ENCODE measurements at places on chromosomes 13 and 19. TPM values are rescaled to one million over a fixed set of nuclear protein-coding genes. Genes with fewer than 3 reads are reported as not detected.

GRCh38 chr13:38173403-38173802 lies 176.2 kb upstream of the UFM1 start:
- no peak for DNase-seq
- H3K4me1 ChIP-seq, result no peaks in the 10 kb centered on the region
- no peaks in the 10 kb centered on the region for H3K27me3 ChIP-seq
- no peaks in the 10 kb centered on the region for H3K36me3 ChIP-seq
- H3K4me3 ChIP-seq, result no peak overlapping the region

DNA sequence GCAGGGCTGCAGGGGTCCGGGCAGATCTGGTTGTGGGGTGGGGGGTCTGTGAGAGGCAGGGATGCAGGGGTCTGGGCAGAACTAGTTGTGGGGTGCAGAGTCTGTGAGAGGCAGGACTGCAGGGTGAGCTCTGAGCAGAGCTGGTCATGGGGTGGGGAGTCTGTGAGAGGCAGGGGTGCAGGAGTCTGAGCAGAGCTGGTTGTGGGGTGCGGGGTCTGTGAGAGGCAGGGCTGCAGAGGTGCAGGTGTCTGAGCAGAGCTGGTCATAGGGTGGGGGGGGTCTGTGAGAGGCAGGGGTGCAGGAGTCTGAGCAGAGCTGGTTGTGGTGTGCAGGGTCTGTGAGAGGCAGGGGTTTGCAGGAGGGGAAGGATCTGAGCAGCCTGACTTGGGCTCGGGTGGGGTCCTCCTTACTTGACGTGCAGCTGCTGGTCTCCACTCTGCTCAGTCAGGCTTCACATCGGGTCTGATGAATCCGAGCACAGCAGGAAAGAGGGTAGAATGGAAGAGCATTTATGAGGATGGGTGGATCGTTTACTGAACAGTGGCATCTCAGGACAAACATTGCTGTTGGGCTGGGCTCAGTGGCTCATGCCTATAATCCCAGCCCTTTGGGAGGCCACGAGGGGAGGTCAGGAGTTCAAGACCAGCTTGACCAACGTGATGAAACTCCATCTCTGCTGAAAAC lies 31.2 kb downstream of the IGFL2 start:
- H3K4me1 ChIP-seq, result peaks cover 4% of the 10 kb centered on the region
- peaks cover 3% of the 10 kb centered on the region for H3K36me3 ChIP-seq
- DNase-seq, result no peak
- H3K27me3 ChIP-seq, result peaks cover 2% of the 10 kb centered on the region
- no peak overlapping the region for H3K4me3 ChIP-seq
- H3K27ac ChIP-seq, result no peak overlapping the region

DNA sequence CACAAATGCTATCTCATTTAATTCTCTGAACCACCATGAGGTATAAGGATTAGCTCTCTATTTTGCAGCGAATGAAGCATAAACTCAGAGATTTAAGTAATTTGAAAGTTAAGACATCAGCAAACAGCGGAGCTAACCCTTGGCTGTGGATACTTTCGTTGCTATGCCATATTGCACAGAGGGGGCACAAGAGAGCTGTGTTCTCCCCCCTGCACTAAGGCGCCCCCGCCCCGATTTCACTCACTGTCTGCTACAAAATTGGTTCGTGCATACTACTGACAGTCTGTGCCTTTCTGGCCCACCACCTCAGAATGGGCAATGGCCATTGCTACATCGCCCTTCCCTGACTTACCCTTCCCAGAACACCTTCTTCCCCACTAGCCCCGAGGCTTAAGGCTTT lies 105.7 kb upstream of the OBI1 start:
- H3K36me3 ChIP-seq, result no peaks in the 10 kb centered on the region
- H3K4me3 ChIP-seq, result no peak overlapping the region
- peaks cover 13% of the 10 kb centered on the region for H3K4me1 ChIP-seq

DNA sequence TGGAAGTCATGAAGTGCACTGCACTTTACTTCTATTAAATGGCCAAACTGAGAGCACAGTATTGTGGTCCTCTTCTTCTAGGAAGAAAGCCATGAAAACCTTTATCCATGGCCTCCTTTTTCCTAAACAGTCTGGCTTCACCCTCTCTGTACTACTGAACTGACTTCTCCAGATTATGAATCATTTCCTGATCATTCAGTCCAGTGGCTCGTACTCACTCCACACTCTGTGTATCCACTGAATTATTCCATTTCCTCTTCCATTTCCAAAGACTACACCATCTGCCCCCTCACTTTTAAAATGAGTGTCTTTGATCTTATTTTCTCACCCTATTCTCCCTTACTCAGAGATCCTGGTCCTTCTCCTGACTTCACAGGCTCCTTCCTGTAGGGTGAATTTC lies 29.7 kb upstream of the FREM2 start:
- DNase-seq, result no peak
- no peaks in the 10 kb centered on the region for H3K36me3 ChIP-seq
- H3K4me3 ChIP-seq, result no peak overlapping the region
- no peaks in the 10 kb centered on the region for H3K27me3 ChIP-seq

GRCh38 chr13:111971891-111972780 lies 94.8 kb upstream of the SOX1 start:
- H3K4me1 ChIP-seq, result no peaks in the 10 kb centered on the region
- H3K27ac ChIP-seq, result no peak overlapping the region
- peaks cover 2% of the 10 kb centered on the region for H3K27me3 ChIP-seq
- DNase-seq, result no peak
- no peak overlapping the region for H3K4me3 ChIP-seq
- no peaks in the 10 kb centered on the region for H3K36me3 ChIP-seq

DNA sequence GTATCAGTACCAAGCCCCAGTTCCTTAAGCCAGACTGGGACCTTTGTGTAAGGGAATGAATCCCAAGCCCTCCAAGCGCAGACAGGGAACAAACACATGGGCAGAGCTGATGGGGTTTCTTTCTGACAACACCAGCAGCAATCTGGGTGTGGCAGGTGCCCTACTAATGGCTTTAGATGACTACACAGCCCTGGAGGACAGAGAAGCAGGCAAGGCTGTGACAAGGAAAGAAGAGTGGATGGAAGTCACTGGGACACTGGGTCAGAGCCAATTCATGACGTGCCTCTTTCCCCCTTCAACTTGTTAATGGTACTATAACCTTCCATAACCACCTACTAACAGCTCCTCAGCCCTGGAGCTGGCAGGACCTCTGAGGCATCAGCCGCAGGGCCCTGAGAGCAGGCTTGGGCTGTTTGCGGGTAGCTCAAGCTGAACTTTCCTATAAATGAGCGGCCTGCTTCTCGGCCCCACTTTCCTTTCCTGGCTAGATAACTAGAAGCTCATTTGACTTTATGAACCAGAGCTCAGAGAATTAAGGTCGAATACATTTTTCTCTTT lies 38.9 kb downstream of the RASL11A start:
- H3K4me3 ChIP-seq, result no peak overlapping the region
- H3K36me3 ChIP-seq, result no peaks in the 10 kb centered on the region
- H3K4me1 ChIP-seq, result peaks cover 3% of the 10 kb centered on the region
- no peak overlapping the region for H3K27ac ChIP-seq

- peak; percentile 84 for DNase-seq
- H3K27ac ChIP-seq, result no peak overlapping the region
- peaks cover 2% of the 10 kb centered on the region for H3K4me1 ChIP-seq
- H3K4me3 ChIP-seq, result no peak overlapping the region
- H3K27me3 ChIP-seq, result peaks cover 15% of the 10 kb centered on the region
Observed at GRCh38 chr19:40549007-40549708, 27.5 kb upstream of the SHKBP1 start.

GRCh38 chr13:40982772-40983171 lies 36.3 kb downstream of the ELF1 start:
- H3K27ac ChIP-seq, result peak overlapping the region; percentile 98
- peaks cover 30% of the 10 kb centered on the region for H3K4me1 ChIP-seq
- peaks cover 4% of the 10 kb centered on the region for H3K27me3 ChIP-seq
- H3K4me3 ChIP-seq, result no peak overlapping the region
- DNase-seq, result peak; percentile 33

GRCh38 chr19:18304208-18304457 lies 18.7 kb downstream of the LSM4 start:
- H3K27ac ChIP-seq, result no peak overlapping the region
- no peak for DNase-seq
- H3K4me1 ChIP-seq, result peaks cover 28% of the 10 kb centered on the region
- peaks cover 10% of the 10 kb centered on the region for H3K27me3 ChIP-seq

DNA sequence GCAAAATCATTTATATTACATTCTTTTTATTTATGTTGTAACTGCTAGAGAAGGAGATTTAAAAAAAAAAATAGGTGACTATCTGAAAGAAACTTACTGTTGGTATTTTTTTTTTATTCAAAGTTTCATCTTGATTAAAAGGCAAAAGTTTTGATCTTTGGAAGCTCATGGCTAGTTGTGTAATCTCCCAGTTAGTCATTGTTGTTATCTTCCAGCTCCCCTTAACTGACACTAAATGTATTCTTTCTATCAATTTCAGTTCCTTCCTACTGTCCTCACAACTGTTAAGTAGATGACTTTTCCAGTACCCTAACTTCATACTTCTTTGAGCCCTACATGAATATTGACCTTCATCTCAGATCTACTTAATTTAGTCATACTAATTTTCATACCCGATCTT lies 71.1 kb downstream of the PIBF1 start:
- H3K27ac ChIP-seq, result no peak overlapping the region
- no peaks in the 10 kb centered on the region for H3K4me1 ChIP-seq
- H3K27me3 ChIP-seq, result no peaks in the 10 kb centered on the region
- DNase-seq, result no peak
- H3K36me3 ChIP-seq, result peaks cover 1% of the 10 kb centered on the region

- peaks cover 7% of the 10 kb centered on the region for H3K36me3 ChIP-seq
- no peak overlapping the region for H3K27ac ChIP-seq
- H3K4me3 ChIP-seq, result no peak overlapping the region
- H3K27me3 ChIP-seq, result peaks cover 33% of the 10 kb centered on the region
Observed at GRCh38 chr19:1758231-1758577, 4.9 kb downstream of the ONECUT3 start.

DNA sequence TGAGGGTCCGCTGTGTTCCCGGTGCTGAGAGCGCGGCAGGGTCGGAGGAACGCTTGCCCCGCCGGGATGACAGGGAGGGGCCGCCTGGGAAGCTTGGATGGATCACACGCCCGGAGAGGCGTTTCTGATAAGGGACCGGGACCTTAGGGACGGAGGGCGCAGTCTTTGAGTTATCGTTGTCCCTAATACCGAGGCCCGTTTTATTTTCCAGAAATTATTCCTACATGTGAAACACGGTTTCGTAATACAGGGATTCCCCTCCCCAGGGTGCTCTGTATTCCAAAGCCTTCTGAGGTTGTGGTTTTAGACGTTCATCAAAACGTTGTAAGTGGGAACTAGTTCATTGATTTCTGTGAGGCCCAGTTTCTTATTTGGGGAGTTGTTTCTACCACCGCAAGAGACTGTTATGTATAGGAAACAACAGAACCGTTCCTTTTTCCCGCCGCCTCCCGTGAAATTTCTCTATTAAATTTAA lies 752 bp downstream of the PDCD5 start:
- H3K4me1 ChIP-seq, result peaks cover 3% of the 10 kb centered on the region
- no peak for DNase-seq
- peaks cover 16% of the 10 kb centered on the region for H3K36me3 ChIP-seq
- H3K27me3 ChIP-seq, result no peaks in the 10 kb centered on the region

- no peak overlapping the region for H3K4me3 ChIP-seq
- no peak overlapping the region for H3K27ac ChIP-seq
- no peak for DNase-seq
- no peaks in the 10 kb centered on the region for H3K4me1 ChIP-seq
Observed at GRCh38 chr19:12331211-12331941, 2.1 kb downstream of the ZNF563 start.

GRCh38 chr19:29606420-29606747 lies 301 bp downstream of the POP4 start:
- no peak for DNase-seq
- peaks cover 11% of the 10 kb centered on the region for H3K36me3 ChIP-seq
- peak overlapping the region; percentile 100 for H3K4me3 ChIP-seq
- H3K4me1 ChIP-seq, result peaks cover 14% of the 10 kb centered on the region
- peak overlapping the region; percentile 100 for H3K27ac ChIP-seq

DNA sequence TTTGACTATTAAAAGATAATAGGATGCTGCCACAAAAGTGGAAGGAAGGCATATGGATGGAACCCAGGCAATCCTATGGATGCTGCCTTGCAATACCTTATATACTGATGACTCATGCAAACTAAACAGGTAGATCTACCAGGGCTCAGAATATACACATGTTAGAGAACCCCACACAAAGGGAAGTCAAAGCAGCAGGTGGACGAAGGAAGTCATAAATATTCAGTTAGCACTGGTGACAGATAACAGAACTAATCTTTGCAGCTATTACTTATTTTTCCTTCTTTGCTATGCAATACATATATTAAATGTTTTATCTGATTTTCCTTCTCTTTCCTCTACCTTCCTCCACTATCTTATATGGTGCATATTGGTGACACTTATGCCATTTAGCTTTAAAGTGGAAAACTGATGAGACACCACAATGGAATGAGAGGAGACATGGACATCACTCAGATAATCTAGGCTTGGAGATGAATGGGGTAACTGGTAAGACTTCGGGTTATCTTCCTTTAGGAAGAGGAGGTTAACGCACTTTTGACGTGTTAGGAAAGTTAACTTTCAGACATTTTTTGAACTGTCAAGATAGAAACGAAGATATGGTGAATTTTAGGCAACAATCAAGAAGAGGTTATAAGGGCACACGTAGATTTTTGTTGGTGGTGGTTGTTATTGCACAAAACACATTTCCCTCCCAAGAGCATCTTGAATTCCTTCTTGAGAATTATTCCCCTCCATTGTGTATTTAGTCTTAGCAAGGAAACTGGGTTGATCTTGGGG lies 39.8 kb upstream of the MBNL2 start:
- H3K27me3 ChIP-seq, result peaks cover 2% of the 10 kb centered on the region
- H3K4me1 ChIP-seq, result peaks cover 3% of the 10 kb centered on the region
- DNase-seq, result no peak
- H3K27ac ChIP-seq, result no peak overlapping the region

DNA sequence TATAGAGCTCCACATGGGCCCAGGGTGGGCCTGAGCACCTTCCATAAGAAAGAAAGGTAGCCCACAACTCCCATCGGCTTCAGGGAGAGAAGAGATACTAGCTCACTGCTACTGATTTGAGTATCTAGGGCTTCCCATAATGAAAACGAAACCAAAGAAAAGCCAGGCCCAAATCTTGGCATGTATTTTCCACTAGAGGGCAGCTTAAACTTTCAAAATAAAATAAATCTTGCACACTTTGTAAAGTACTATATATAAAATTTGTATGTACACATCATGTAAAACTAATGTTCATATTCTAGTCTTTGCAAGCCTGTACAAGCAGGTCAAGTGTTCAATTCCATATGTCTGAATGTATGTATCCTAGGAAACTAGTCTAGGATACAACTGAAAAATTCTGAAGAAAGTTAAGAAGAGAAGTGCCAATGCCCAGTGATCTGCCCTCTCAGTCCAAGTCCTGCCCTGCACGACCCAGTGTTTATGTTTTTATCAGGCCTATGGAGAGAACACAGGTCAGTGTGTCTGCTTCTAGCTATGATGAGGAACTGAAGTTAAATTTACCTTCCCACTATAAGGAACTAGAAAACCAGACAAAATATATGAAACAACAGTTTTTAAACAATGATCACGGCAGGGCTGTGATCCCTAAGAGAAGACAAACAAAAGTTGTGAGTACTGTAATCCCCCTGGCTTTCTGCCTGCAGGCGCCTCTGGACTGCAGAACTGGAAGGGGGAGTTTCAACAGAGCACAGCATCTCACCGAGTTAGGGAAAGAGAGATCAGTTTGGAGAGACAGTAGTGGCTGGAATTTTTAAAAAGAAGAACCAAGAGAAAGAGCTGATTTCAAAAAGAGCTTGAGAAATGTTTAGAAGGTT lies 475.7 kb downstream of the UQCRFS1 start:
- no peak overlapping the region for H3K27ac ChIP-seq
- H3K27me3 ChIP-seq, result no peaks in the 10 kb centered on the region
- H3K4me3 ChIP-seq, result no peak overlapping the region
- peaks cover 2% of the 10 kb centered on the region for H3K4me1 ChIP-seq
- DNase-seq, result no peak

The CEACAM19 gene
- total RNA-seq, result 3.7 TPM

The DHDH gene
- 1.0 TPM for total RNA-seq

The COMP gene
- total RNA-seq, result not detected

The ZNF20 gene
- total RNA-seq, result 6.2 TPM

The POLD1 gene
- total RNA-seq, result 54.4 TPM

The C2CD4C gene
- total RNA-seq, result 1.2 TPM

The CDC34 gene
- 126 TPM for total RNA-seq

All from endothelial cell (in vitro differentiated cells).